ENCODE measurements at places on chromosomes 5 and 9. TPM values are rescaled to one million over a fixed set of nuclear protein-coding genes. Genes with fewer than 3 reads are reported as not detected.

LCN10 gene
- total RNA-seq, result 11.2 TPM

PKN3 gene
- 11.3 TPM for total RNA-seq

DNA sequence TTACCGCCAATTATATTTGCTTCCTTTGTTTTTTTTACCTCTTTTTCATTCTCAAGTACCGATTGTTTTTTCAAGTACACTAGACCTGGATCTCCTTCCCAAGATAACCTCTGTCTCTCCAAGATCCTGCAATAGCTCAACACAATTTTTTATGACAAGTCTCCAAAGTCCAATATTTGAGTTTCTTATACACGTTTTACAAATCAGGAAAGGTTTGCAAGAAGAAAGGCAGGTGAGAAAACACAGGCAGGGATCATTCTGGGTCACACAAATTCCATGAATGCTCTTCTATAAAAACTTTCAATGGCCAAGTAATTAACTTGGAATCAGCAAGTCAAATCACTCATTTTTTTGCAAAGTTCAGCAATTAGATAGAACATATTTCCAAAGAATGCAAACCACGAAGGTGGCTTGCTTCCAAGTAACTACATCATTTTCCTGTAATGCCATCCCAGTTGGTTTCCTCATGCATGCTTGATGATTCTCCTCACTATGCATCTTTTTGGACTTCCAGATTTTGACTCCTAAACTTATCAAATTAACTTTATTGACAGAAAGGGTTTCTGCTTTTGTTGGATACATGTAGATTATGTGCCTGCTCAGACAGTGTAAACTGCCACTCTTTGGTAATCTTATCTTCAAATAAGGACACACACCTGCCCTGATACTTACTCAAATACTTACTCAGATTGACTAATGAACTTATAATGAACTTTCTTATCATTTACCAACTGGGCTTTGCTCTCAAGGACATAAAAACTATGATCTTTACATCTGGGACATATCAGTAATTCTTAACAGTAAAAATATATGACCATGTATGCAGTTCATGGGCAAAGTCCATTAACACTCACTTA is 24.7 kb upstream of the IFNE start:
- DNase-seq, result no peak

GRCh38 chr5:176868126-176868525 is 31.0 kb downstream of the HK3 start:
- DNase-seq, result no peak

DNA sequence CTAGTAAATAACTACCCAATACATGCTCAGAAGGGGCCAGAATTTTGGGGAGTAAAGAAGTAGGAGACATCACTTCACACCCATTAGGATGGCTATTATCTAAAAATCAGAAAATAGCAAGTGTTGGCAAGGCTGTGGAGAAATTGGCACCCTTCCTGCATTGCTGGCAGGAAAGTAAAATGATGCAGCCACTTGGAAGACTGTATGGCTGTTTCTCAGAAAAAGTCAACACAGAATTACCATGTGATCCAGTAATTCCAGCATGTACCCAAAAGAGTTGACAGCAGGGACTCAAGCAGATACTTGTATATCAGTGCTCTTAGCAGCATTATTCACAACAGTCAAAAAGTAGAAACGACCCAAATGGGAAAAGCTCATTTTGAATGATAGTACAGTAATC is 107.6 kb downstream of the APBA1 start:
- DNase-seq, result no peak

Measured in spleen (tissue), 13 donors.